AG09319 (cell line): ENCODE measurements at places on chromosomes 16 and 17.

DNA sequence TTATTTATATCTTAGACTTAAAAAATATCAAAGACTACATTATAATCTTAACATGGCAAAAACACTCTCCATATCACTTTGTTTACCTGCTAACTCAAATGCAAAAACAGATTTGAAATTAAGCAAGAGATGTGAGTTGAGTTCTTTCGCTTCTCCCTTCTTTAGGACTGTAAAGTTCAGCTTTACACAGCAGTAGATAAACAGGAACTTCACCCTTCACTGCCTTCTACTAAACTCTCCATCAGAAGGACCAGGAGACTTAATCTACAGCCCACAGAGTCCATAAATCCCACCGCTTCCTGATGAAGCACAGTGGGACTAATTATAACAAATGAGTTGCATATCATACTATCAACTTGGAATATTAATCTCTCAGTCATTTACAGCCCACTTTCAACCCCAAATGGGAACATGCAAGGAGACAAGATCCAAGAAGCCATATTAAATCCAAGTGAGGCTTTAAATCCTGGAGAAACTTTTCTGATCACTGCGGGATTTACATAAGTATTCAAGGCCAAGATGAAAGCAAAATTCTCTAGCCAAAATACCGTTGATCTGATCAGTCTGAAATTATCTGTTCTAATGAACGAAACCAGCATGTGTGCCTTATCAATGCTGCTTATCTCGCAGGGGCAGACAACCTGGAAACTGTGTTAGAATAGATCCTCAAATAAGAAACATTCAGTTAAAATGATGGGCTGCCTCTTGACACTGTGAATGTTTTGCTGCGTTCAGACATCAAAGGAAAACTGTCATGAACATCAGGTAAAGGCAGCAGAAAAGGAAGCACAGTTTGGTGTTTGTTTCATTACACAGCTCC, 1.6 kb downstream of the AMFR start:
- DNase-seq, result no peak

DNA sequence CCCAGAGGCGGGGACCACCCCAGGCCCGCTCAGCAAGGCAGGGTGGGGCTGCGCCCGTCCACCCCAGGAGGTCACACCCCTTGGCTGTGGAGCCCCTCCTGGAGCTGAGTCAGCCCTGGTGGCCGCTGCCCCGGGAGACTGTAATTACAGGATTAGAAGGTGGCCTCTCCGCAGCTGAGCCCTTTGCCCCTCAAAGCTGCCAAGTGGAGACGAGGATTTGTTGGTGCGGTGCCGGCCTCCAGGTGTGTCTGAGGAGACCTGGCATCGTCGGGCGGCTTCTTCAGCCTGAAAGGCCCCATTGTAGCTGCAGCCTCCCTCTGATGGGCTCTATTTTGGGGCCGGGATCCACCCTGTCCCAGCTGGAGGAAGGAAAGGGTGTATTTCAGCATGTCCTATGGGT, 22.7 kb upstream of the SPNS2 start:
- no peak for DNase-seq

GRCh38 chr16:75550211-75550662, 5.8 kb downstream of the TMEM231 start:
- DNase-seq, result no peak

- DNase-seq, result peak; percentile 25
Measured at GRCh38 chr16:8998108-8998507, 34.4 kb upstream of the USP7 start.

DNA sequence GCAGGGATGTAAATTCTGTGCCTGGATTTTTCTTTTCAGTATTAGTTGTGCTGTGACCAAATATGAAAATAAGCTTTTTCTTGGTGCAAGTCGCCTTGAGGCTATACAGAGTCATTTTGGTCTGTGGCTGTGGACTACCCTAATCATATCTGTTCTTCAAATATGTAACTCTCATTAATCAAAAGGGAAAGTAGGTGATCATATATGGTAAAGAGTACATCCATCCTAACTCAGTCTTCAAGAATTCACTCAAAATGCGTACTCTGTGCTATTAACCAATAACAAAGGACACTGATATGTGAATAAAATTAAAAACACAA, 2.6 kb downstream of the CPD start:
- DNase-seq, result no peak

GRCh38 chr17:13563866-13564265, 37.9 kb downstream of the HS3ST3A1 start:
- DNase-seq, result no peak

DNA sequence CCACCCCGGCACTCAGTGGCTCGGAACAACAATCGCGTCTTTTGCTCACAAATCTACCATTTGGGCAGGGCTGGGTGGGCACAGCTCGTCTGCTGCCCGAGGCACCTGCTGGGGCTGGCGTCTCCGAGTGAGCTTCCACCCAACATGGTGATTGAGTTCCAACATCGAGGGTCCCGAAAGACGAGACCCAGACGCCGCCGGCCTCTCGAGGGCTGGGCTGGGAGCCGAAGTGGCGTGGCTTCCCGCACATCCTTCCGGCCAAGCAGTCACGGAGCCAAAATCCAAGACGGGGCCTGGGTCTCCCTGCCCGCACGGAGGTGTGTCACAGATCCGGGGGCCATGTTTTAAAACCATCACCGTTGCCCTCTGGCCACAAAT, 7.5 kb upstream of the ZFPM1 start:
- DNase-seq, result no peak

GRCh38 chr17:77640252-77640651, 318.3 kb upstream of the TNRC6C start:
- DNase-seq, result no peak

DNA sequence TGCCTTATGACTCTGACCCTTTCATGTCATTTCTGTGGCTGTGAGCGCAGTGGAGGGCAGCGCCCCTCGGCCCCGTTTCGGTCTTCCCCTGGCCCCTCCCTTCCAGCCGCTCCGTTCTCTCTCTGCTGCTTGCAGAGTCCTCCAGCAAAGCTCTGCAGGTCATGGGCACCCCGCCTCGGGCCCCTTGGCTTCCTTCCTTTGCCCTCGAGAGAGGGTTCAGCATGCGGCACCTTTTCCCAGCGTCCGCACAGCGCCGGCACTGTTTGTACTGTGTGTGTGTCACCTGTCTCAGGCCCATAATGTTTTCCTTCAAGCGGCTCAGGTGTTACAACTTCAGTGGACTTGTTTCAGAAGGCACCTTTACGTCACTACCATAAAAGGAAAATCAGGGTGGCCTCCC, 98.5 kb downstream of the RAP1GAP2 start:
- DNase-seq, result no peak

DNA sequence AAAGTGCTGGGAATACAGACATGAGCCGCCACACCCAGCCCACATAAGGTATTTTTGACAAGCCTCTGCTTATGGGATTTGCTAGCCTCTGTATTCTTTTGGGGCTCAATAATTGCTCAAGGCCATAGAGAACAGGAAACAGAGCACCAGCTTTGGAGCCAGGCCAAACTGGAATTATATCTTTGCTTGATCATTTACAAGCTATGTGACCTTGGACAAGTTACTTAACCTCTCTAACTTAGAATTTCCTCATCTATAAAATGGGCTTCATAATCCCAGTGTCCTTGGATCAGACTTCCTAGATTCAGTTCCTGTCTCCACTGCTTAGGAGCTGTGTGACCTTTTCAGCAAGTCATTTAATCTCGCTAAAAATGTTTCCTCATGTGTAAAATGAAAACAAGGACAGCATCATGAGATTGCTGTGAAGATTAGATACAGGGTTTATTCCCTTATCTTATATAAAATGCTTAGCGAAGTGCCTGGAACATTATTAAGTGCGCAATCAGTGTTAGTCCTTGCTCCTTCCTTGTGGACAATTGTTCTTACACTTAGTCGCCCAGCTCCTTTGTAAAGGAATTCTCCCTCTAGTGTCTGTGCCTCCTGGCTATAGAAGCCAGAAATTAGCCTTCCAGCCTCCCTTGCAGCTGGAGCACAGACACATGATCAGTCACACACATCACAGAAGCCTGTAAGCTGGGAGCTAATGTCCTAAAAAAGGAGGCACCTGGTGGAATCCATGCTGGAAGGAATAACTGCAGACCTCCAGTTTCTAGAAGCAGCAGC, 16.6 kb downstream of the KRT9 start:
- no peak for DNase-seq

- DNase-seq, result no peak
Measured at GRCh38 chr17:80316927-80317705, 56.5 kb downstream of the RNF213 start.

DNA sequence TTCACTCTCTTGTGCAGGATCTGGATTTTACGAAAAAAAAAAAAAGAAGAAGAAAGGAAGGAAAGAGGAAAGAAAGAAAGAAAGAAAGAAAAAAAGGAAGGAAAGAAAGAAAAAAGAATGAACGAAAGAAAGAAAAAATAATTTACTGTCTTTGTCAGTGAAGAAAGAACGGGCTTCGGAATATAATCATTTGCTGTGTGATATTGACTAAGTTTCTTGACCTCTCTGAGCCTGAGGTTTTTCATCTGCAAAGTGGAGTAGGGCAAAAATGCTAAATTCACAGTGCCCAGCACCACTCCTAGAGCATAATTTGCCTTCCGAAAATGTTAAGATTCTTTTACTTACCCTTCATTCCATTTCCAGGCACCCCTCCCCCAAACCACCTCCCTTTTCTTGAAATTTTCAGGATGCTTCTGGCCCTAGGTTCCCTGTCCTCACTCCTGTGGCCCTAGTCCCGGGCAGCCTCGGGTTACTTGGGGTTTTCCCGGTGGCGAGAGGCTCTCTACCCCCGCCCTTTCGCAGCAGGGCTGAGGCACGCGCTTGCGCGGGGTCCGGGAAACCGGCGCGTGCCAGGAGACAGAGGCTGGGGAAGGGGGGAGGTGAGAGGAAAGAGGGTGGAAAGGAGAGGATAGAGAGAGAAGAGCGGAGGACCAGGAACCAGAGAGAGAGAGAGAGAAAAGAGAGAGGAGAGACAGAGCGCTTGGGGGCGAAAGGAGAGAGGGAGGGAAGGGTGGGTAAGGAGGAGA, at the start of gene CNTNAP1:
TSS of gene CNTNAP1 (plus strand) at position 556 of the 746 bp plus-strand sequence. CDS start 299 bp downstream, outside the sequence.
- no peak for DNase-seq

DNA sequence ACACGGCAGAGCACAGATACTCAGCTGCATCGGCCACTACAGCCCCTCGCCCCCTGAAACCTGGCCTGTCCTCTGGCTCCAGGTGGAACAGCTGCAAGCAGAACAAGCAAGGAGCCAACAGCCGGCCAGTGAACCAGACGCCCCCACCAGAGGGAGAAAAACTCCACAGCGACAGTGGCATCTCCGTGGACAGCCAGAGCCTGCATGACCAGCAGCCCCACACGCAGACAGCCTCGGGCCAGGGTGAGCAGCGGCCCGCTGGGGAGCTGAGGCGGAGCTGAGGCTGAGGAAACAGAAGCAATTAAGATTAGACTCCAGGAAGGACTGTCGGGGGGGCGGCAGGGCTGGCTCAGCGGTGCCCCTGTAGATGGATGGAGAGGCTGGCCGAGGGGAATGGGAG, 16.7 kb downstream of the NGFR start:
- no peak for DNase-seq

- DNase-seq, result no peak
Measured at GRCh38 chr16:89779909-89780305, 36.5 kb downstream of the FANCA start.

DNA sequence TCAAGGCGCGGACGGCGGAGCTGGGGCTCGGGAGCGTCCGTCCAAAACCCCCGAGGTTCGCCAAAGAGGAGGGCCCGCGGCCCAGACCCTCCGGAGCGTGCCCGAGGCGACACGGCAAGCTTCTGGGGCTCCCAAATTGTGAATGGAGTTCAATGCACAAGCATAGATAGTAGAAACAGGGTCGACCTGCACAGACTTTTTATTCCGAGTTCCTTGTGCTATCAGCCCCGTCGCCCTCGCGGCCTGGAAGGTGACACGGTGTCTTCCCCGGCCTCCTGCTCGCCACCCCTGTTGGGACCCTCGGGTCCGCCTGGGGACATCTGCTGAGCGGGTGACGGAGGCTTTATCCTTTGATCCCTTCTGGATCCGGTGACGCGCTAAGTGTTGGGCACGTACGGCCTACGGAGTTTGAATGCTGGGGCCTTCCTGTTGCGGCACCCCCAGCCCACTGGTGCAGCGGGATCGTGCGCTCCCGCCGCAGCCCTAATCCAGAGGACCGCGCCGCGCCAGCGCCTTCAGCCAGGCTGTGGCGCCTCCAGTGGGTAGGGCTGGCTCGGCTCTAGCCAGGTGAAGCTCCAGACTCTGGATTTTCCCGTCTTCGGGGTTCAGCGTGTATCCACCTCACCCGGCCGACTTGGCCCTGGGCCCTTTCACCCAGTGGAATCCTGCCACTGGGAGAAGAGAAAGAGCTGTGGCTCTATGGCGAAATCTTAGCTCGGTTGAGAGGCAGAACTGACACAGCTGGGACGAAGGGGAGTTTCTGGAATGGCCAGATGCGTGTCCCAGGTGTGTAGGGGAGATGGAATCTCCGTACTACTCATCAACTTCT, 17.0 kb upstream of the NTN1 start:
- DNase-seq, result no peak

DNA sequence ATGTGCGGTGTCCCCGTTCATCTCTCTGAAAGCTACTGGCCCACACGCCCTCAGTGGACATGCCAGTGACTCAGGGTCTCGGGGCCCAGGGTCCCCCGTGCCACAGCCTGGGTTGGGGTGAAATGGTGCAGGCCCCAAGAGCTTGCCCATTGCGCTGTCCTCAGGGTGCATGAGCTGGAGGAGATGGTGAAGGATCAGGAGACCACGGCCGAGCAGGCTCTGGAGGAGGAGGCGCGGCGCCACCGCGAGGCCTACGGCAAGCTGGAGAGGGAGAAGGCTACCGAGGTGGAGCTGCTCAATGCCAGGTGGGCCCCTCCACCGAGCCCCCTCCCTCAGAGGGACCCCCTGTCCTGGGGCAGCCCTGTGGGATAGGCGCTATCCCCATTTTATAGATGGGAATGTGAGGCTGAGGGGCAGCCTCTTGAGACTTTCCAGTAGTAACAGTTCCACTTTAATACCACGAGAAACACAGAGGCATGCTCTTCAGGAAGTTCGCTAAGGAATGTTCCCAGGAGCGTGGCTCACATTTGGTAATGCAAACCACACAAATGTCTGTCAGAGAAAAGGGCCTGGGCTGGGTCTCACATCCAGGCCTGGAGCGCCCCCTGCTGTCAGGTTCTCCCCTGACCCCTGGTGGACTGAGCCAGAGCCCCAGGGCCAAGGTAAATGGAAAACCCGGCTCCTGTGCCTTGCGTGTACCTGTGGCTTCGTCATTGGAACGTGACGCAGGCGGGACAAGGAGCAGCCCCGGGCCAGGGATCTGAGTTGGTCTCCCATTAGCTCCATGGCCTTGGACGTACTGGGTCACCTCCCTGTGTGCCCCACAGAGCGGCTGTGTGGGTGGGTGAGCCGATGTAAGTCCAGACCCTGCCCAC, 133.7 kb downstream of the RAB11FIP4 start:
- DNase-seq, result peak; percentile 81

DNA sequence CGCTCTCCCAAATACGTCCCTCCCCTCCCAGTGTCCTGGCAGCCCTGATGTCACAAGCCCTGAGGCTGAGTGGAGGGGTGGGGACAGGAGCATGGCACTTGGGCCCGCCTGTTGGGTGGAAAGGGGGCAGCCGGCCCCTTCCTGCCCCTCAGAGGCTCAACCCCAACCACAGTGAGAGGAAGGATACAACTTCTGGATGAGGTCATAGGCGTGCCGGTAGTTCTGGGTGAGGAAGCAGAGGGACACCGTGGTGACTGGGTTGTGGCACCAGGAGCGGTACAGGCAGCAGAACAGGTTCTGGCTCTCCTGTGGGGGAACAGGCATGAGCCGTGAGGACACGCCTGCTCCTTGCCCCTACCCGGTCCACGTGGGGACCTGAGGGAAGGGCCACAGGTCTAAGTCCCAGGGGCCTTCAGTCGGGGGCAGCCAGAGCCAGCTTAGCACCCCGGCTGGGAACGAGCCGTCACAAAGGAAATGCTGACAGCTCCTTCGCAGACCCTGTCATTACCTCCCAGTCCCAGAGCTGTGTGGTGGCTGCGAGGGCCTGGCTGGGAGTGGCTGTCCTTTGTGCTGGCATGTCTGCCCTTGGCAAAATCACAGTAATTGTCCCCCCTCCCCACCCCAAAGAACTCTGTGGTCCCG, 11.2 kb upstream of the MTSS2 start:
- no peak for DNase-seq
